ENCODE measurements at places on chromosomes 6 and 20.

DNA sequence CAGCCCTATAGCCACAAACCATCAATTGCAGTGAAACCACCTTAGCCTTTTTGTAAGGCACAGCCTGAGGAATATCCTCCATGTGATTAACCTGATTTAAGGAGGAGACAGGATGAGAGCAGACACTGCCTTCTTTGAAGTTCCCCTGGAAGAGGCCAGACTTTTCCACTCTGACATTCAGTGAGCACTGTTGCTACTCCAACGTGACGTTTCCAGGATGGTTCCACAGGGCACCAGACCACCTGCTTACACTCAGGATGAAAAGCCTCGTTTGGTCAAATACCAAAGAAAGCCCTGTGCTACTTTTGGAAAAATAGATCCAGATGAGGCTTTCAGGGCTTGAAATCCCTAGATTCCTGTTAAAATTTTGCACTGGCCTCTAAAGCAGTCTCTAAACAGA is 1102.1 kb upstream of the FLRT3 start:
- no peak for DNase-seq

GRCh38 chr6:2677080-2677593 is 73.6 kb downstream of the MYLK4 start:
- no peak for DNase-seq

DNA sequence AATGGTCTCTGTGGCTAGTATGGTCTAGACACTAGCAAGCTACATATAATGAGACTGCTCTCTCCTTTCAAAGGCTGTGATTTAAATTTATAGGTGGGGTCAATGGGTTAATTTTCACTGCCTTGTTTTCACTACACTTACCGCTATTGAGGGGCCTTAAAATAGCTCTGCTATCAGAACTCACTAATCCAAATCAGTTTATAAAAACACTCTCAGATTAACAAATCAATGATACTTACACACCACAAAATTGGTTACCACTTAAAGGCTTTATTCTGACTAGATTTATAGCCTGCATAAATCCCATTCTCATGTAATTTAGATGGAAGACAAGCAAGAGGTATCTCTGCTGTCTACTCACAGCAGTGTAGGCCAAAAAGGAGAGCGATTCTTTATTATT is 313.0 kb upstream of the AGPAT4 start:
- no peak for DNase-seq

DNA sequence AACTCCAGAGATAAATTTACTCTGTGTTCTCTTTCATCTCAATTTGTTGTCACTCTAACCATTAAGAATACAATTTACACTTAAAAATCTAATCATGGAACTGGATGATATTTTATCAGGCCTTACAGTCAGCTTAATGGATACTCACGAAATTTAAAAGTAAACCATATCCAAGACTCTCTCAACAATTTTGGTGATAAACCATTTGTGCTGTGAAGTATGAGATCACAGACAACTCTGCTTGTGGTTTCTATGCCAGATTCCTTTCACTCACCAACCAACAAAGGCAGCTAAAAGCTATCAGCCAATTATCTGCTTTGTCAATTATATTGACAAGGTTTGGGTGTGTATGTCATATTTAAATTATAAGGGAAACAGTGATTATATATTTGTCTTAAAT is 155.8 kb downstream of the TRDN start:
- DNase-seq, result no peak

GRCh38 chr6:150711061-150711460 is 111.4 kb downstream of the PLEKHG1 start:
- DNase-seq, result no peak

DNA sequence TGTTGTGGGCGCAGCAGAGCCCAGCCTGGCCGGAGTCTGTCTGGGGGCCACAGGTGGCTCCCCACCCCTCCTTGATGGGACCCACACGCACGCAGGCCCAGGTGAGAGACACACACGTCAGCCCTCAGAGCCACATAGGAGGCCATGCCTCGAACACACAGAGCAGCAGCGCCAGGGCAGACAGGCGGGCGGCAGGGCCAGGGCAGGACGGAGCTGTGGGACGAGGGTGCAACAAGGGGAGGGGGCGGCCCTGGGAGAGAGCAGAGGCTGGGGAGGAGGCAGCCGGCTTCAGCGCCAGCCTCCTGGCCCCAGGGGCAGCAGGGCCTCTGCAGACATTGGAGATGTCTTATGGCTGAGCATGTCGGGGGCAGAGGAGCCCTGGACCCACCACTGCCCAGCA is 42.5 kb downstream of the KCNQ2 start:
- DNase-seq, result no peak

DNA sequence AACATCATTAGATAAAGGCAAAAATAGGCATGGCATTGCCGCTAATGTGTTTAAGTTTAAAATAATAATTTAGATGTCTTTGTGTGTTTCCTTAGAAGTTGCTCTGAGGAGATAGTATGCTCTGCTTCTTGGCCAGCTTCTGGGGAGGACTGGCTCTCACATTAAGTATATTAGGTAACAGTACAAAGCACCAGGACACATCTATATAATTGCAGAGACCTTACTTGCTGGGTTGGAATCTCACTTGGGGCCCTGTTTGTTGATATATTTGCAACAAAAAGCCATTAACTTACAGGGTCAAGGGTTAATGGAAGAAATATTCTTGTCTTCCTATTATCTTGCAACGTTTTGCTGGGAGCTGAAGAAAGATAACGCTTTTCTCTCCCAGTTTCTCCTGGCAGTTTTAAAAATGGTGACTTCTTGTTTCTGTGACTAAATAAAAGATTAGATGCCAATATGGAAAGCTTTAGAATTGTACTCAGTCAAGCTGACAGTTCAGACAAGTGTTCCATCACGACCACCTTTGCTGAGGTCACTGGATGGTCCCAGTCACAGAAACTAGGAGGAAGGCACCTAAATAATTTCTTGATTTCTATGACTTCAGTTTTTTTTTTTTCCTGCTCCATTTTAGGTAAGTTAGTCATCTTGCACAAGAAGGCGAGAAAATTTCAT is 462.3 kb upstream of the FLRT3 start:
- no peak for DNase-seq

- no peak for DNase-seq
Measured at GRCh38 chr6:4806337-4806725, 30.1 kb downstream of the CDYL start.

DNA sequence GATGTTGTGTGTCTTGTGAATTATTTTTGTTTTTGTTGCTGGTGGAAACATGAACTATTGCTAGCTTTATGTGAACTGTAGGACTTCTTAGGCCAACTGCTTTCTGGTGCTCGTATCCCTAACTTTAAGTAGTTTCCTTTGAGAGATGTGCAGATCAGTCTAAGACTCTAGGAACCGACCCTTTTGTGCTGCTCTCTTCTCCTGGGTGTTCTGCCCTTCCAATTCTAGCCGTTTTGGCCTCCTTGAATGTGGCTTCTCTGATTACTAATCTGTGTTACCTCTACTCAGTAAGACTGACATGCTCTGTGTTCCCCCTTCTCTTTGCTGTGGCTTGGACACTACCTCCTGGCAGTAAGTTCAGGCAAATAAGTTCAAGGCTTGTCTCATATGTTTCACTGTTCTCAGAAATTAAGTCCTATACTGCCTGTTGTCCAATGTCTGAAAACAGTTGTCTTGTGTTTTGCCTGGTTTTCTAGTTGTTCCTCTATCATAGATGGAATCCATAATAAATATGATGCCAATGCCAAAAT is 58.0 kb downstream of the FOXO3 start:
- no peak for DNase-seq

- no peak for DNase-seq
Measured at GRCh38 chr6:166739976-166740318, 112.9 kb upstream of the RPS6KA2 start.

DNA sequence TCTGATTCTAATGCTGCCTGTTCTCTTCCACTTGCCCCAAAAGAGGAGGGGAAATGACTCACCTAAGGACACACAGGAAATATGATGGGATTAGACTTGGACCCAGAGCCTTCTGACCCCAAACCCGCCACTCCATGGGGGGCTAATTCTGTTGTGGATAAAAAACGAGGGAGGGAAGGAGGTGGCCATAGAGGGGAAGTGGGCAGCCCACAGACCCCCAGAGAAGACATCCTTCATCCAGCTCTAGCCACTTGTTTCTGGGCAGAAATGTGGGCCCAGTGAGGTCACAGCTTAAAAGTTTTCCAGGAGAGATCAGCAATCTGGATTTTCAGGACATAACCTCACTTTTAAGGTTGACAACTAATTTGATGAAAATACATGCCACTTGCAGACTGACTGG is 202.1 kb downstream of the ANKRD60 start:
- peak; percentile 13 for DNase-seq

DNA sequence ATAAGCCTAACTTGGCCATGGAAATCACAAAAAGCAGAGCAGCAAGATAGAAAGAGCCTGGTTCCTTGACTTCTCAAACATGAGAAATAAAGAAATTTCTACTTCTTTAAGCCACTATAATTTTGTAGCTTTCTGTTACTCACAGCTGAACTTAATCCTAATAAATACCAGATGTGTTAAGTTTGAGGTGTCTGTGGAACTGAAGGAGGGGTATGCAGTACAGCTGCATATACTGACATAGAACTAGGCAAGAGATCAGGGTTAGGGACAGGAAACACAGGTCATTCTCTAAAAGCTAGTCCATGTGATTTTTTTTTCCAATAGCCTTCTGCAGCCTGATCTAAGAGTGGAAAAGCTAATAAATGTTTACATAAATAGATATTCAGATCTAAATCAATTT is 123.9 kb downstream of the COL12A1 start:
- no peak for DNase-seq

DNA sequence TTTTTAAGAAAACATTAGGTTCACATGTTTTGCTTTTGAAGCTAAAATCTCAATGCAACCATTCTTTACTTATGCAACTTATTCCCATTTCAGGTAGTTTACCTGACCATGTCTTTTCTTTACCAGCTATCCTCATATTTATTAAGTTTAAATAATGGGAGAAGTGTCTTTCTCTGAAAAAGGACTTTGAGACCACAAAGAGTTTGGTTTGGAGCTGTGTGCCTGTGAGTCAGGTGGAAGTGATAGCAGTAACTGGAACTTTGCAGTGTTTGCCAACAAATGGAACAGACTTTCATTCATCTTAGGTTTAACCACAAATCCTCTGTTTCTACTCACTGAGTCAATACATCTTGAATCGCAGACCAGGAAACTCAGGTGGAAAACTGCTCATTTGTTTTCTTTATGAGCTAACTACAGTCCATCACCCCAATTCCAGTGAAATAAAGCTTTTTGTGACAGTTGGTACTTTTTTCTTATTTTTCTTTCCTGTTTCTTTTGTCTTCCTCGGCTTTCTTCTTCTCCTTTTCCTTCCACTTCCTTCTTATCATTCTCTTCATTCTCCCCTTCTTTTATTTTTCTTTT is 148.3 kb upstream of the RIN2 start:
- DNase-seq, result no peak
